NK-92 treated with Interleukin-12 subunit alpha and Interleukin-12 subunit beta, amount 100 ng/mL, for 24 hours (cell line): ENCODE measurements at places on chromosomes 12 and 14.

- no peak for DNase-seq
These were observed 3.4 kb downstream of the RMST start for GRCh38 chr12:97466000-97466399.

DNA sequence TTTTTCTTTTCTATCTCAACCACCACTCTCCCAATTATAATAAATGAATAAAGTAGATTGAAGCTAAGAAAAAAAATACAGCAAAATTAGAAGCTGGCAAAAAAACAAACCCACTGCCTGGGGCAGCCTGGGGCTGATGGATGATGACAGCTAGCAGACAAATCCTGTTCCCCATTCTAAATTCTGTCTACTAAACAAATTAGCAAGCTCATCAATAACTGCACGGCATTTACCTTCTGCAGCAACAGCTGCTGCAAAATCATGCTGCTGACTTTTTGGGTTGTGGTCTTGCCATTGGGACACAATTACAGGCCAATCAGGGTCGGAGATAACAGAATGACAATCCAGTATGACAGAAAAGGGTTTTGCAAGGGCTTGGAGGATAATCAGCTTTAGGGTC is 443.6 kb upstream of the SOX5 start:
- no peak for DNase-seq

DNA sequence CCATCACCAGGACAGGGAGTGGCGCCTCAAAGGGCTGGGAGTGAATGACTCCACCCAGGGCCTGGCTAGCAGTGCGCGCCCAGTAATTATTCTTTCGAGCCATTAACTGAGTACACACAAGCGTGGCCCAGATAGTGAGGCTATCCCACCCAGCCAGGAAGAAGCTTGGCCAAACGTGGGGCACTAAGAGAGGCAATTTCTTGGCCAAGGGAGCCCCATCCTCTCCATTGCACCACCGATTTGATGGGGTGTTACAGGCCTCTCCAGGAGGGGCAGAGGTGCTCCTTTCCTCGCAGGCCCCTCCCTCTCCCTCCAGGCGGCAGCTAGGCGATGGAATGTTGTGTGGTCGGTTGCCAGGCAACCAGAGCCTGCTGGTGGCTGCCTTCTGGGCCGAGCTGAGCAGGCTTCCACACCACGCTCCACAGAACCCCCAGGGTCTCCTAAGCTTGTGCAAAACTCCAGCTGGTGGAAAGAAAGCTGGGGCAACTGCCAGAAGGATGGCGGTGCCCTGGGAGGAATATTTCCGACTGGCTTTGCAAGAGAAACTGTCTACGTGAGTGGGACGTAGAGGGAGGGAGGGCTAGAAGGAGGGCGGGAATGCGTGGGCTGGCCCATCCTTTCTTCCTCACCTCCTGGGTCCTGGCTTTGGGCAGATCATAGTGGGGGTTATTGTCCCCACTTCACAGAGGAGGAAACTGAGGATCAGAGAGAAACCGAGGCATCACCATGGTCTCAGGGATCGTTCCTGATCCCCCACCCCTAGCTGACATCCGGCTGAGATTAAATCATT is at the start of gene CFAP73:
Gene CFAP73, plus strand, starts transcription at position 364 of the 790 bp plus-strand sequence. Its CDS starts 134 bp downstream, at position 498.
- DNase-seq = no peak

DNA sequence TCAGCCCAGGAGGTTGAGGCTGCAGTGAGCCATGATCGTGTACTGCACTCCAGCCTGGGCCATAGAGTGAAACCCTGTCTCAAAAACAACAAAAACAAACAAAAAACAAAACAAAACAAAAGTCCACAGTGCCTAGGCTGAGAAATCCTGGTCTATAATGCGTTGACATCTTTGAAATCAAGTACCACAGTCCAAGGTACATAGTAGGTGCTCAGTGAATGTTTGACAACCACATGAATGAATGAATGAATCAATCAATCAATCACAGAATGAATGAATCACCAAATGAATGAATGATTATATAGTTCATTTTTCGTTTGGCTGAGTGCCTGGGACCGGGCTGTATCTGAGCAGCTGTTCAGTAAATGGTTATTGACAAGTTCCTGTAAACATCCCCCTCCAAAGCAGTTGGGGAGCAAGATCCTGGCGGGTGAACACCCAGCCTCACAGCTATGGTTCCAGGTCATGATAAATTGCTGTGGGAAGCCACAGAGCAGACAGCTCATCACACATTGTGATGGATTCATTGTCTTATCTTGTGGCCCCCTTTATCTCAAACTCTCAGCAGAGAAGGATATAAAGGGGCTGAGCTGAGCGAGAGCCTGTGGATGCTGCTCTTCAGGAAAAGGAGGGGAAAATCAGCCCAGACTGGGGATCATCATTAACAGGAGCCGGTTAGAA is 30.4 kb upstream of the IFT81 start:
- no peak for DNase-seq

DNA sequence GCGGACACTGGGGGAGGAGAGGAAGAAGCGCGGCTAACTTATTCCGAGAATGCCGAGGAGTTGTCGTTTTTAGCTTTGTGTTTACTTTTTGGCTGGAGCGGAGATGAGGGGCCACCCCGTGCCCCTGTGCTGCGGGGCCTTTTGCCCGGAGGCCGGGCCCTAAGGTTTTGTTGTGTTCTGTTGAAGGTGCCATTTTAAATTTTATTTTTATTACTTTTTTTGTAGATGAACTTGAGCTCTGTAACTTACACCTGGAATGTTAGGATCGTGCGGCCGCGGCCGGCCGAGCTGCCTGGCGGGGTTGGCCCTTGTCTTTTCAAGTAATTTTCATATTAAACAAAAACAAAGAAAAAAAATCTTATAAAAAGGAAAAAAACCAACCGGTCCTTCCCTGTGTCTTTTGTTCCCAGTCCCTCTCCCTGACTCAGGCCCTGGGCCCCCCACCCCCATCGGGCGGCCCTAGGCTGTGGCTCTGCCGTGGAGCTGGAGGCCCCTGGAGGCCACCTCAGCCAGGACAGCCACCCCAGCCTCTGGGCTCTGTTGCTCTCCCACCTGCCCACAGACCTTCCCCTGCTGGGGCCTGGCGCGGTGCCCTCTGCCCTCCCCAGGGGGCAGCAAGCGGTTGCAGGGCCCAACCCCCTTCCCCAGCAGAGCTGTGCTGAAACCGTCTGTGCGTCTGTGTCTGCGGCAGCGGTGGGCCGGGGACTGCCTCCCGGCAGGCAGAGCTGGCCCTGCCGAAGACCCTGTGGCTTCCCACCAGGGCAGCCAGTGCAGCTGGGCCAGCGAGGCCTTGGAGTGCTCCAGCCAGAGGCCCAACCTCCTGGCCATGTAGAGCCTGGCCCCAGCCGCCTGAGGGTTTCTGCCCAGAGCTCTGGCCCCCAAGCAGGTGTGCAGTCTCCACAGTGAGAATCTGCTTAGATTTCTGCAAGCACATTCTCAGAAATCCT is 4.0 kb upstream of the CRIP2 start:
- no peak for DNase-seq
